ENCODE measurements at places on chromosomes 6 and 20.

GRCh38 chr20:2984028-2984501 is 59.4 kb upstream of the GNRH2 start:
- DNase-seq: no peak

DNA sequence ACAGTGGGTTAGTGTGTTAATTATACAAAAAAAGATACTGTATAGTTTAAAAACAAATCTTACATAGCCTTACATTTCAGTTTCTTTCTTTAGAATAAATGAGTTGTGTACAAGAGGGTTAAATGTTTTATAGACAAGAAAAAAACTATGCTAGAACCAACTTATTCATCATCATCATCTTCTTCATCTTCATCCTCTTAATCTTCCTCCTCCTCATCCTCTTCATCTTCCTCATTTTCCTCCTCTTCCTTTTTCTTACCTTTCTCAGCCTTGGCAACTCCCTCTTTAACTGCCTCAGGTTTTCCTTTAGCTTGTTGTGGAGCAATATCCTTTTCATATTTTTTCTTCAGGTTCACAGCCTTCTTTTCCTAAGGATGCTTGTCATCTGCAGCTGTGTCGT is 53.7 kb downstream of the RPS12 start:
- DNase-seq: no peak

DNA sequence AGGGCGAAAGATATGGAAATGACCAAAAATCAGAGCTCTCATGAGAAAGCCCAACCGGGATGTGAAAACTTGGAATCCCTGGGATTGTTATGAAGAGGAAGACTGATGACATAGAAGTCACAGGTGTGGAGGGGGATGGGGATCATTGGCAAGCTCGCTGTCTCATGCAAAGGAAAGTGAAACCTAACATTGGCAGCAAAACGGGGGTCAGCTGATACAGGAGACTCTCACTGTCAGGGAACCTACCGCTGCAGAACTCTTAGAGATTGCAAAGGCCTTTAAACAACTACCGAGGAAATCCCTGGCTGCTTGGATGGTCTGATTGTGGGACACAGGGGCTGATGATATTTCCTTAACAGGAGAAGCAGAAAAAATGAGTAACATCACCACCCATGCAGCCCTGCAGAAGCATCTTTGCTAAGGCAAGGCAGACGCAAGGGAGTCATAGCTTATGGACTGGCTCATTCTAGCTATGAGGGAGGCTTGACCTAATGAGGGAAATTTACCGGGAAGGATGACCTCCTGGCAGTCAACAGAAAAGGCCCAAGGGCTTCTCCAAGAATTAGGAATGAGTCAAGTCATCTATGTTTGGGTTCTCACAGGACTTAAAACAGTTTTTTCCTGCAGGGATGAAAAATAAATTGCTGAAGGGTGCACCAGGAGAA is 7.0 kb downstream of the MUC21 start:
- no peak for DNase-seq

GRCh38 chr20:14030991-14031390 is 35.7 kb downstream of the MACROD2 start:
- no peak for DNase-seq

DNA sequence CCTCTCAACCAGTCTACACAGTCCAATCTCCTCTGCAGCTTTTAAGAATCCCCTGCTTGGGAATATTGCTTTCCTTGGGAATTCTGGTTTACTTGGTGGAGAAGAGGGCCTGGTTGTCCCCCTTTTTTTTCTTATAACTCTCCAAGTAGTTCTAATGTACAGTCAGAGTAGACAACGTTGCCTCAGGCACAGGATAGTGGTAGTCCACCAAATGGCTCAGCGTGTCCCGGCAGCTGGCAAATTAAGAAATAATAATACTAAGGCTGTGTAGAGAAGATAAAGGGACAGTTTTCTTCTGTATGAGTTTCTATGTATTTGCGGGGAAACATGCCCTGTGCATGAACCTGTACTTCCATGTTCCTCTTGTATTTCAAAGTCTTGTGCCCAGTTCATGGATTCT is 145.7 kb upstream of the RREB1 start:
- DNase-seq: no peak

All from mesenchymal stem cell (in vitro differentiated cells and primary cell).